ENCODE measurements at places on chromosomes 7 and 10.
A peak's percentile ranks its signal among the peaks of the same experiment; 100 is the strongest.

- DNase-seq, result no peak
These were observed 64.9 kb downstream of the FOXL3 start for GRCh38 chr7:354597-355470.

DNA sequence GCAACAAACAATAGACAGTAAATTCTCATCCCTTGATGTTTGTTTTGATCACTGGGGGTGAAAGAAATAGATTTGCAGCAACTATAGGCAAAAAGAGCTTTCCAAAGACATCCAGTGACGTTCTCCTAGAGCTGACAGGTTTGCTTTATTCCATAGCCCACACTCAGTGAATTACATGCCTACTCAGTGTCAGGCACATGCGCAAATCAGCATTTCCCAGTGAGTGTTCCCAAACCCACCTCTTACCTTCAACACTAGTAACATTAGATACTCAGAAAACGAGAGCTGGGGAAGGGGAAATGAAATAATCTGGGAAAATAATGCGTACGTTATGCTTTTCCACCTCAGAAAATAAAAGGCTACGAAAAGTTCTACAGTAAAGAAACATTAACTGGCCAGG is 144.1 kb downstream of the CPEB3 start:
- DNase-seq, result no peak

DNA sequence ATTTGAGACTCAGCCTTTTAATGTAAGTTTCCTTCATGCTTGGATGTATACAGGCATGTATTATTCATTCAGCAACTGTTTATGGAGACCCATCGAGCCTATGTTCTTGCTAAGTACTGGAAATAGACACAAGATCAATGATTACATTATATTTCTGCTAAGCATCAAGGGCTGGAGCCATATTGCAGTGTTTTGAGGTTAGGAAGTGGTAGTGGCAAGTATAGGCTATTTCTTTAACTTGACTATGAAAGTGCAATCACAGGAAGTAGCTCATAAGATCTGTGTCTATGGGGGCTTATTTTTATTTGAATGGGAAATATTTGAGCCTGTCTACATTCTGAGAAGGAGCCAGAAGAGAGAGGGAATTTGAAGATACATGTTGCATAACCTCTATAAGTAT is 123.8 kb downstream of the HDAC9 start:
- no peak for DNase-seq

GRCh38 chr7:114418117-114418516 is 3.5 kb downstream of the FOXP2 start:
- no peak for DNase-seq

DNA sequence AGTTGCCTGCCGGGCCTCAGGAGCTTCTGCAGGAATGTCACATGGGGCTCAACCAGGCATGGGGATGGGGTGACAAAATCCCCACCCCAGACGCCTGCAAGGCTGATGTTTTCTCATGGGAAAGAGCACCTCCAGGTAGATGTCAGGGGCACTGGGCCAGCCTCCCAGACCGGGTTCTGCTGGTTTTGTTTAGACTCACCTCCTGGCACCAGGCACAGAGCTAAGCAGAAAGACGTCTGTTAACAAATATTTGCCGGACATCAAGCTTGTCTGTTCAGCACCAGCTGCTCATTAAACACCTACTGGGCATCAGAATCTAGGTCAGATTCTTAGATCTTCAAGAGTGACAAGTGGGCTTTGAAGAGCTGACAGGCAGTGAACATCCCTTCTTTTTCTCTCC is 34.9 kb upstream of the TCERG1L start:
- DNase-seq, result no peak

- DNase-seq, result no peak
These were observed 4.1 kb upstream of the TMEM243 start for GRCh38 chr7:87223666-87224065.

GRCh38 chr10:132257271-132257670 is 50.5 kb downstream of the STK32C start:
- DNase-seq, result peak; percentile 13

- DNase-seq, result peak; percentile 49
These were observed 16.4 kb upstream of the C10orf105 start for GRCh38 chr10:71735709-71736569.
